ENCODE measurements at places on chromosomes 3 and 15.

DNA sequence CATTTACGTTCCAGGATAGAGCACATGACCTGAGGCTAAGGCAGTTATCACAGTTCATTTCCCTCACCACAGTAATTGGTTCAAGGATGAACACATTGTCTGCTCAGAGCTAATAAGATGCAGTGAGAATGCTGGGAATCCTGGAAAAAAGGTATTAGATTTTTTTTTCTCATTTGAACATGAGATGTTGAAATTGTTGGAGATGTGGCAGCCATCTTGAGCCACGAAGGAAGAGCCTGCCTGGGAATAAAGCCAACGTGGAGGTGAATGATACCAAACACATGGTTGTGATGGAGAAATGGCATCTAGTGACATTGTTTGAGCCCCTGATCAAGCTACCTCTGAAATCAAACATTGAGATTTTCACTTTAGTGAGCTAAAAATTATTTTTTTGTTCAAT is 16.0 kb upstream of the STT3B start:
- DNase-seq, result no peak

GRCh38 chr3:63328365-63328764 is 50.3 kb downstream of the SYNPR start:
- DNase-seq, result no peak

GRCh38 chr3:38556640-38557358 is 60.7 kb downstream of the EXOG start:
- no peak for DNase-seq

- no peak for DNase-seq
Observed at GRCh38 chr3:173410849-173411248, 13.3 kb downstream of the NLGN1 start.

- DNase-seq, result no peak
Observed at GRCh38 chr3:34237946-34238345, 439.5 kb downstream of the PDCD6IP start.

DNA sequence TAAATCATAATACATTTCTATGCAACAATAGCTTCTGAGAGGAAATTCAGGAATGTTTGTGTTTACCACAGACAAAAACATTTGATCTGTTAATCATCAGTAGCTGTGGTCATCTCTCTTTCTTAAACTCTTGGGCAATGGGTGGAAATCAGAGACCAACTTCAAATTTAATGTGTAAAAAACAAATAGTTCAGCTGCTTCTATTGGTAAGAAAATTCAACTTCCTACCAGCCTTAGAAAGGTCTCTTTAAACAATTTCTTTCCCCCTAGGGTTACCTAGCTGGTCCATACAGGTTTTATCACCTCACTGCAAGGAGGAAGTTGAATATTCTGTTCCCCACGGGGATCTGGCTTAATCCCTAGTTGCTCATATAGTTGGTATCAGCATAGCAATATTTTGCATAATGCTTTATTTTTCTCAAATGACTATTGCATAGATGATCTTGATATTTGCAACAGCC is 20.3 kb upstream of the PPP4R2 start:
- no peak for DNase-seq

DNA sequence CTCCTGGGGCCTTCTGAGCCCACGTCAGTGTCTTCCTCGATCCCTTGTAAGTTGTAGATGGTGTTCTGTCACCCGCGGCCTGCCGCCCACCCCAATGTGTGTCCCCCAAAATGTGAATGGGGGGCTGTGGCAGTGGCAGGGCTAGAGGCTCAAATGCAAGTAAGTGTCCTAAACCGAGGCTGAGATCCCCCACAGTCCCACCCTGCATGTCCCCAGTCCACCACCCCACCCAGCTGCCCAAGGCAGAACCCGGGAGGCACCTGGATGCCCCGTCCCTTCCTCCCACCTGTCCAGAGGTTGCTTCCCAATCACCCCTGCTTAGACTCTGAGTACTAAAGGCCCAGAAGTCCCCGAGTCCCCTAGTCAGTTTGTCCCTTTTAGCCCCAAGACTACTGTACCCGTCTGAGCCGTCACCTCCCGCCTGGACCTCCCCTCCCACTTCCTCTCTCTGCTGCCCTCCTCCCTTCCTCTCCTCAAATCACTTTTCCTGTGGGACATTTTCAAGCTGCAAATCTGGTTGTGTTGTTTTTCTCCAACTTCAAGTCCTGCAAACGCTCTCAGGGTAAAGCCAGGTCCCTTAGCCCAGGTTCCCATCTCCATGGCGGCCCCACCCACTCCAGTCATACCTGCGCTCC is 11.8 kb upstream of the PLXND1 start:
- DNase-seq, result no peak

DNA sequence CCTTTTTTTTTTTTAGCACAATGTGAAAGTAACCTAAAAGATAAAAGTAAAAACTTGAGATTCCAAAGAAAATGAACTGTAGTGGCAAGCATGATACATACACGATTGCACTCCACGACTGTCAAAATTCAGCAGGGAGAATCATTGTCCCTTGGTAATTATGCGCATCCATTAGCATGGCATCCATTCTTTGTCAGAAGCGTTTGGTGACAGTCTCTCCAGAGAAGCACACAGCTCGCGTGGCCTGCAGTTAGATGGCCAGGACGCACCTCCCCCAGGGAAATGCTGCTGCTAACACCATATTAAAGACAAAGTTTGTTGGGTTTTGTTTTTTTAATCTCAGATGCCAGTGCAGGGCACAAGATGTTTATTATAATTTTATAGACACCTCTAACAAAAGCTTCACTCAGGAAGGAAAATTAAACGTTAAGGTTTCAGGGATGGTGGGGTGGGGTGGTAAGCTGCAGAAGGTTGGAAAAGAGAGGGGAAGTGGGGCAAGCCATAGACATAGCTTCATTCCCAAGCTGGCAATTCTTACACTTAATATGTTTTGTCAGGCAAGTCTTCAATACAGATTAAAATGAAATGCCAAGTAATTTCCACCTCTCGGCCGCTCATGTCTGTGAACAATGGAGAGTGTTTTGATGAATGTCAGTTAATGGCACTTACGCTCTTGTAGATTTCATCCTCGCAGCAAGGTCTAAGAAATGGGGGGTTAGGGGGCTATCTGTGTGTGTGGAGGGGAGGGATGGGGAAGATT is 142.8 kb upstream of the TOPAZ1 start:
- no peak for DNase-seq

GRCh38 chr15:42152921-42153698 is 3.3 kb downstream of the PLA2G4F start:
- no peak for DNase-seq

DNA sequence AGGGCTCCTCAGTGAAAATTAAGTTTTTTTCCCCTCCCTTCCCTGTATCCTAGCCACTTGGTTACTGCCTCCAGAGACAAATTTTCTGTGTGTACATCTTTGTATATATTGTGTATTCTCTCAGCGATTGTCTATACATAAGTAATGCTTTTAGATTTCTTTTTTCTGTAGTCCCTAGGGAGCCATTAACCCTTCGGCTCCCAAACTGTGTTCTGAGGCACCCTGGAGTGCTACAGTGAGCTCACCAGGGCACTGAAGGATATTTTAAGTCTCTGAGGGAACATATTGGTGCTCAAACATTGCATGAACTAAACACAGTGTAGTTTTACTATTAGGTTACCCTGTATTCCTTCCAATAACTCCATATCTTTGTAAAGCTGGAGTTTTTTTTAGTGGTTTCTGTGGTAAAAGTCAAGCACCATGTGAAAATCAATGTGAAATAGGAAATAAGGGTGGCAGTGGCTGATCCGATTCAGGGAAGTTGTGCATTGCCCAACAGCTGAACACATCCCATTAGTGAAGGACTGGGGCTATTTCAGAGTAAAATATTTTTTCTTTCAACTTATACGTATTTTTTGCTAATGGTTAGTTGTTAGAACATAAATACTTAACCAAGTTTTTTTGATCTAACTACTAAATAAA is 43.0 kb downstream of the USP13 start:
- DNase-seq, result no peak

GRCh38 chr3:186653080-186653707 is 12.6 kb upstream of the HRG start:
- DNase-seq, result no peak

DNA sequence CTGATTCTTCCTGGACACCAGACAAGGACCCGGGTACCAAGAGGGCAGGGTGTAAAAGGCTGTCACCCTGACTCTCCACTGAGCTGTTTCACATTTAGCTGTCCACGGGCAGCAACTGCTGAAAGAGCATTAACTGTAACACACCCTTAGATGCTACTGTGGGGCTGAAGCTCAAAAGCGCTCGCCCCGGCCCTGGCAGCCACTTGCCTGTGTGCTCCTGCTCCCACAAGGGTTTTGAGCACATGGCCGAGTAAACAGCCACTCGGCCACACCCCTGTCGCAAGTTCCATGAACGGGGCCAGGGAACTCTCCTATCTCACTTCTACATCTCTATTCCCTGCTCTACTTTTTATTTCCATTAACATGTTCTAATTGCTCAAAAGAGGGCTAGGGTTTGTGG is 421.7 kb downstream of the TUSC7 start:
- DNase-seq, result no peak

- DNase-seq, result no peak
Observed at GRCh38 chr3:71153713-71154112, 429.8 kb downstream of the FOXP1 start.

- no peak for DNase-seq
Observed at GRCh38 chr15:31488437-31489204, 162.0 kb downstream of the KLF13 start.

- no peak for DNase-seq
Observed at GRCh38 chr3:135034291-135034768, 239.3 kb downstream of the EPHB1 start.

- no peak for DNase-seq
Observed at GRCh38 chr3:40173227-40173721, 136.2 kb upstream of the EIF1B start.

DNA sequence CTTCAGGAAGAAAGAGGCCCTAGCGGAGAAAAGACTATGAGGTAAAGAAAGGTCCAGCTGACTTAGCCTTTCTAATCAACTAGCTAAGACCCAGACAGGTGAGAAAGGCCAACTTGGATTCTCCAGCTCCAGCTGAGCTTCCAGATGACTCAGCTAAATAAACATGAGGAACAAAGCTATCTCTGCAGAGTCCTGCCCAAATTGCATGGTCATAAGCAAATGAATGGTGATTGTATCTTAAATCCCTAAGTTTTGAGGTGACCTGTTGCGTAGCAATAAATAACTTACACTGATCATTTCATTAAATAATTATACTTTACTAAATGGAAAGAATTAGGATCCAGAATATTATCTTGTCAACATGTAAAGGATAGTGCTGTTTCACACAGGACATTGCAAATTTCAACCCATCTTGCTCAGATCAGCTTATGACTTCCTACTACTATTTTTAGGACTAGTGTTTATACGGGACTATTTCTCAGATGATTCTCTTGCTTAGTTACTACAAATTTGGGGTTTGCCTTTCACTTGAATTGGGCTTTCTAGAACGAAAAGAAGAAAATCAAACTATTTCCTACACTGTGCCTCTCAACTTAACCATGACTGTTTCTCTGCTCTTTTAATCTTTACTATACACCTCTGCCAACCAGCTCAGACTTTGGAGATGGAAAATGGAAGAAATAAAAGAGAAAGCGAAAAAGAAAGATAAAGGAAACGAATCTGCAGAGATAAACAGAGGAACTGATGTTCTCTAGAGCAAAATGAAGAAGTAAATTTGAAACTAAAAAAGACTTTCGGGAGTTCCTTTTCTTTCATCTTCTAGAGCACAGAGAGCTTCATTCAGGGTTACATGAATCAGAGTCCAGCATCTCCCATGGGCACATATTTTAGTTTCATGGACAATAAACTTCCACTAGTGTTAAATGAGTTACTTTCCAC is 6.6 kb upstream of the ADGRG7 start:
- DNase-seq, result no peak

DNA sequence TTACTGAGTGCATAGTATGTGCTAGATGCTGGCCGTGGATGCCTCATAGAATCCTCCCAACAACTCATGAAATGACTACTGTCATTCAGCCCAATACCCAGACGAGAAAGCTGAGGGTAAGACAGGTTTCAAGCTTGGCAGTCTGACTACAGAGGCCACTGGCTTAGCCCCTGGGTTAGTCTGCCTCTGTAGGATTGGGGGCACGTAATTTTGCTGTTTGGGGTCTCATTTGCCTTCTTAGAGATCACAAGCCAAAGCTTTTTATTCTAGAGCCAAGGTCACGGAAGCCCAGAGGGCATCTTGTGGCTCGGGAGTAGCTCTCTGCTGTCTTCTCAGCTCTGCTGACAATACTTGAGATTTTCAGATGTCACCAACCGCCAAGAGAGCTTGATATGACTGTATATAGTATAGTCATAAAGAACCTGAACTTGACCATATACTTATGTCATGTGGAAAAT is 1.0 kb upstream of the CCR5 start:
- no peak for DNase-seq

GRCh38 chr3:187623285-187623814 is 46.8 kb downstream of the SST start:
- no peak for DNase-seq

DNA sequence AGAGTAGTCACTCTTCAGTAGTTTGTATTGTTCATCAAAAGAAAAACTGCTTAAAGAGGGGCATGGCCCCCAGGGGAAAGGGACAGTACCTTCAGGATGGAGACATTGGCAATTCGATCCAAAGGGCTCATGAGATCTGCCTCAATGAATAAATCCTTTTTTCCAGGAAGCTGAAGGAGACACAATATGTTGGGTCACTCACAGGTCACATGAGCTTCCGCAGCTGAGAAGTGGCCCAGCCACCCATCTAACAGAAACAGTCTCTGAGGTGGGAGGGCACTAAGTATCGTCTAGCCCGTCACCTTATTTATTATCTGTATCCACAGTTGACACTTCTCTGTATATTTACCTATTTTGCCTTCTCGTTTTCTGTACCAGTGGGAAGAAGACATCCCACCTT is 4.7 kb downstream of the VPS33B start:
- no peak for DNase-seq

- no peak for DNase-seq
Observed at GRCh38 chr15:92906020-92906419, 5.9 kb downstream of the CHD2 start.

- no peak for DNase-seq
Observed at GRCh38 chr3:48474619-48475018, 28.1 kb downstream of the ATRIP start.

DNA sequence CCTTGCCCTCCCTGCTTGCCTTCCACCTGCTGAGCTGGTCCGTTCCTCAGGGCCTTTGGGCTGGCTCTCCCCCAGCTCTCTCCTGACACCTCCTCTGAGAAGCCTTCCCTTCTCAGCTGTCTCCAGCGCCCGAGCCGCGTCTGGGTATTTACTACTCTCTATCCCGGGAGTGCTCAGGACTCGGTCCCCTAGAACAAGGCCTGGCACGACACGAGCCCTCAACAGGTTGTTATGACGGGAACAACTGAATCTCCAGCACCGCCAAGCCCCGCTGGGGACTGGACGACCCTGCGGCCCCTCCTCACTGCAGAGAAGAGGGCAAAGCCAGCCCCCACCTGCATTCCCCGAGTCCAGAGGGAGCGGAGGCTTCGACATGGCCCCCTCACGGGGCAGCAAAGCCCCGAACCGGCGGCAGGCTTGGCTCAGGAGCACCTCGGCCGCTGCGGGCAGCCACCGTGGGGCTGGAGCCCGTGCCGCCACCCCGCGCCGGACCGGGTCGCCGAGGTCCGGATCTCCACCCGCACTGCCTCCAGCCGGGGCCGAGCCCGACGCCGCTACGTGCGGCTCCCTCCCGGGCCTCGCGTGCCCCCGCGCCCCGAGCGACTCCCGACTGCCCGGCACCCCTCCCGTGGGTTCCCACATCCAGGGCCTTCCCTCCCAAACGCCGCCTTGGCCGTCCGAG is 792 bp downstream of the TPRA1 start:
- no peak for DNase-seq

GRCh38 chr3:12142476-12142875 is 16.2 kb downstream of the TIMP4 start:
- DNase-seq, result no peak
